A172 (cell line): ENCODE measurements at places on chromosomes 1 and 21. TPM values are rescaled to one million over a fixed set of nuclear protein-coding genes. Genes with fewer than 3 reads are reported as not detected.

DNA sequence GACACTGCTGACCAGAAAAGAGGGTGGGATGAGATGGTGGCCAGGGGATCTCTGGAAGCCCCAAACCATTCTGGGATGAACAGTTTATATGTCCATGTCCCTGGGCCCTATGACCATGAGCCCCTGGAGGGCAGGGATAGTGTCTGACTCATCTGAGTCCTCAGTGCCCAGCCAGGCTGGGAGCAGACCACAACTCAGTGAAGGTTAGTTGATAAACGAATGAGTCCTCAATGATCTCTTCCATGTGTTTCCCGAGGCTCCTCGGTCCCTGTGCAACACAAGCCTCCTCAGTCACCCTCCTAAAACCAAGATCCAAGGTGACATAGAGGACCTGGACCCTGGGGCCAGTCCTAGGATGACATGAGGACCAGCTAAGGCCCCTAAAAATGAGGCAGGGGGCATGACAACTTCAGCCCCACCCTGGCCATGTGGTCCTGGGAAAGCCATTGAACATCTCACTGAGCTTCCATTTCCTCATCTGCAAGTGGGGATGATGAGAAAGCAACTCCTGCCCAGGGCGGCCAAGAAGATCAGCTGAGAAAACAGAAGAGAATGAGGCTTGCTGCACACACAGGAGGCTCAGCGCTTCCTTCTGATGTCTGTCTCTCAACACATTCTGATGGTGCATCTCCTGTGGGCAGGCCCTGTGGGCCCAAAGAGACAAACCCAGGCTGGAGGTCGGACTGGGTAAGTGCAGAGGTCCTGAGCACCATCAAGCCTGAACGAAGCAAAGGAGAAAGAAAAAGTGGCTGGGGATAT lies 86.3 kb downstream of the GLIS1 start:
- no peak for DNase-seq

DNA sequence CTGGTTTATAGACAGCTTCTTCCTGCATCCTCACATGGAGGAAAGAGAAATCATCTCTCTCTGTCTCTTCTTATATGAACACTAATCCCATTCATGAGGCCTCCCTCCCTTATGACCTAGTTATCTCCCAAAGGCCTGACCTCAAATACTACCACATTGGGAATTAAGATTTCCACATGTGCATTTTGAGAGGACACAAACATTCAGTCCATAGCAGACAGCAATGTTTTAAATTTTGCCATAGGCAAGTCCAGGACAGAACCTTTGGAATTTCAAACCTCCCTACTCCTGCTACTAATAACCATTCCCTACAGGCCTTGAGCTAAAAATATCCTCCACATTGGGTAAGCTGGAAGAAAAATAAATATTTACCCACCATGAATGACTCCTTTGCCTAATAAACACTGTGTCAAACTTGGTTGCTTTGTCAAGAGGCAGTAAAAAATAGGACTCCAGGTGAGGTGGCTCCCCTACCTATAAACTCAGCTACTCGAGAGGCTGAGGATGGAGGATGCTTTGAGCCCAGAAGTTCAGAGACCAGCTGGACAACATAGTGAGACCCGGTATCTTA lies 113.7 kb downstream of the ZNF281 start:
- no peak for DNase-seq

- no peak for DNase-seq
Measured at GRCh38 chr1:82168482-82168881, 367.7 kb downstream of the ADGRL2 start.

DNA sequence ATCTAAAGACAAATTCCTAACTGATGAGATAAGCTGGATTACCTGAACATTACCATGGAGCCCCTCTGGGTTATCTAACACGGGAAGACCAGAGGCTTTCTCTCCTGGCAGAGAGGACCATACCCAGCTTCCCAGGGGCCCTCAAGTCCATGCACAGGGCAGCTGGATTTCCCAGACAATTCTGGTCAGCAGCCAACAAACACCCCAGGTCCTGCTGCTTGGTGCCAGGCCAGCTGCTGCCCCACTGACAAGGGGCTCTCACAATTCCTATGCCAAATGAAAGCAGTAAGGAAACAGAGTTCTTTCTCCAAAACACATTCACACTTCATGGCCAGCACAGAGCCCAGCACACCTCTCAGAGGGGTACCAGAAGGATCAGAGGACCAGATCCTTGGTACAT lies 114.2 kb downstream of the HLCS start:
- no peak for DNase-seq

GRCh38 chr1:112244131-112244530 lies 151.9 kb upstream of the CTTNBP2NL start:
- DNase-seq, result no peak

GRCh38 chr1:221712776-221713431 lies 29.0 kb downstream of the DUSP10 start:
- no peak for DNase-seq

DNA sequence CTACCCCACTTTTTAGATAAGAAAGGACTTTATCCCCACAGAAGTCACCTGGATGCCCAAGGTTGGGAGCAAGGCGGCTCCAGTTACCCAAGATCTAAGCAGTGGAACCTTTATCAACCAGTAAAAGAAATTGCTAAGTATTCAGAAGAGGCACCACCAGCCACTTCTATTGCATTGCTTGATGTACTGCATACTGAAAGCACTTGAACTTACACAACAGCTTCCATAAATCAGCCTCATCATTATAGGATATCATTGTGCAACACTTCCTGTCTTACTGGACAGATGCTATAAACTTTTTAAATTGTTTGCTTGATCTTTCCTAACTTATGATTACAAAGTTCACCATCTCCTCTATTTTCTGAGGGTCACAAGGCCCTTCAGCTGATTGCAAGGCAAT lies 642.7 kb upstream of the CXADR start:
- DNase-seq, result no peak

Gene AK2
- 160 and 171 TPM in 2 replicates for total RNA-seq

Gene C1orf141
- not detected in 2 replicates for total RNA-seq
